Right lung (tissue), 10 donors: ENCODE measurements at places on chromosomes 2 and 18. TPM values are rescaled to one million over a fixed set of nuclear protein-coding genes. Genes with fewer than 3 reads are reported as not detected.

- no peak for DNase-seq
Measured at GRCh38 chr2:58448845-58449244, 207.7 kb upstream of the FANCL start.

DNA sequence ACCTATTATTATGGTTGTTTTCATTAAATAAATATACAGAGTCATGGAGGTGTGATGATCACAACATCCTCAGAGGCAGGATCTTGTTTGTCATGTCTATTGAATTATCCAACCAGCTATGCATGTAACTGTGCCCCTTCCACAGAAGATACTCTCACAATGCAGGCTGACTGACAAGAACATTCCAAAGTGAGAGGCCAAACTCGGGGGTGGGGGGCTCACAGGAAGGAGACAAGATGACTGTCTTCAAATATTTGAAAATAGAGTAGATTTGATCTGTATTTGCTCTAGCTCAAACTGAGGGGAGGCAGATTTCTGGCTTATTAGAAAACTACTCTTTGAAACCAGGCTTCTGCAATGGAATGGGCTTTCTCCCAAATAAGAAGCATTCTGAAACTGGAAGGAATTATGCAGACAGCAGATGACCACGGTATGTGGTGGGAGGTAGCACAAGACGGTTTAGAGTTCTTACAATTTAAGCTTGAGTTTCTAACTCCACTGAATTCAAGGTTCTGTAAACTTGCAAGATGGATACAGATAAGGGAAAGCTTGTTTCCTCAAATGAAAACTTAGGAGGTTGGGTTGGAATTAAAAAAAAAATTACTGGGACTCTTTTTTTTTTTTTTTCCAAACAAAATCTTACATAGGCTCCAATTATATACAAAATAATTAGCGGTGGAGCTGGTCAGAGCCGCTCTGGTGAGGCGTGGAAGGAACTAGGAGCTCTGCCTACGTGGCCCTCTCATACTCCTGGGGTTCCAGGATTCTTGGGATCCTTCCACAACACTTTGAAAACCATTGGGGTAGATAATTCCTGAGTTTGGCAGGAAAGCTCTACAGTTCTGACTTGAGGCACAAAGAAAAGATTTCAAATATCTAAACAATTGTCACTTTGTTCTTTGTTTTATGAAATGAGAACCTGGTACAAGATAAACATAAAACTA, 79.3 kb downstream of the PLA2R1 start:
- DNase-seq, result no peak

Gene MAPRE2
- polyA plus RNA-seq, result 49.4 TPM

- no peak for DNase-seq
Measured at GRCh38 chr2:11407413-11407812, 58.5 kb downstream of the E2F6 start.

DNA sequence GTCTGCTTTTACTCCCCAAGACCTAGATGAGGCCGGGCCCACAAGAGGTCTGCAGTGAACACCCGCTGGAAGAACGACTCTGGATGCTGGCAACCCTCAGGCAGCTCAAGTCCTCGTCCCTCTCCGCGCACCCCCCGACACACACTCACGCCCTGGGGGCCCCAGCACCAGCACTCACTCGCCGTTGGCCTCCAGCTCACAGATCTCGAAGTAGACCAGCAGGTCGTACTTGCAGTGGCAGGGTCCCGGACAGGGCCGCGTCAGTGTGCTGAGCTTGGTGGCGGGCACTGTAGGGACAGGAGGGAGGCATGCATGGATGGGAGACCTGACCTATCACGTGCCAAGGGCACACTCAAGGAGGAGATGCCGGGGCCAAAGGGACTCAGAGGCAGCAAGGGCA, 49.4 kb downstream of the AQP12A start:
- DNase-seq, result no peak

Gene CD8A
- 1.2 TPM for polyA plus RNA-seq

DNA sequence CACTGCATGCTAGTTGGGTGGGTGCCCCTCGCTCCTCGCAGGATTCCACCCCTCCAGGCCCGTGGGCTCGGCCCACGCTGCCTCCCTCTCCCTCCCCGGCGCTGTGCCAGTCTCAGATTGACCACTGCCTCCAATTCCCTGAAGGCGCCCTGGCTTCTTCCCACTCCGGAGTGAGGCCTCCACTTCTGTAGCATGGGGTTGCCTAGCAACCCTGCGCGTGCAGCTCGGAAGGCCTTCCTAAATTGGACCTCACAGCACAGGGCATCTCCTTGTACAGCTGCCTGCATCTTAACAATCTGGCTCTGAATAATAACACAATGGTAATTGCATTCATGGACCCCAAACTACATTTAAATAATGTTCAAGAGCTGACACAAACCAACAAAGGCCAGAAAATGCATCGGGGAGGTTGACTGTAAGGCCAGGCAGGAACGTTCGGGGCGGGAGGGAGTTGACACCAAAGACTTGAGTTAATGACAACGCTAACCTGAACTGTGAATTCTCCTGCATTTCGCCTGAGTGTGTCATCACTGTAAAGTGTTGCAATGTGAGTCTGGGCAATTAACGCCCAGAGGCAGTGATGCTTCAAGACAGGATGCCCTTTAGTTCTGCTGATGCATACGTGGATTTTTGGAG, 222.9 kb downstream of the ZBTB7C start:
- peak; percentile 48 for DNase-seq

- DNase-seq, result no peak
Measured at GRCh38 chr2:197208841-197209240, 101.7 kb downstream of the ANKRD44 start.

Gene UGT1A5
- polyA plus RNA-seq, result not detected

DNA sequence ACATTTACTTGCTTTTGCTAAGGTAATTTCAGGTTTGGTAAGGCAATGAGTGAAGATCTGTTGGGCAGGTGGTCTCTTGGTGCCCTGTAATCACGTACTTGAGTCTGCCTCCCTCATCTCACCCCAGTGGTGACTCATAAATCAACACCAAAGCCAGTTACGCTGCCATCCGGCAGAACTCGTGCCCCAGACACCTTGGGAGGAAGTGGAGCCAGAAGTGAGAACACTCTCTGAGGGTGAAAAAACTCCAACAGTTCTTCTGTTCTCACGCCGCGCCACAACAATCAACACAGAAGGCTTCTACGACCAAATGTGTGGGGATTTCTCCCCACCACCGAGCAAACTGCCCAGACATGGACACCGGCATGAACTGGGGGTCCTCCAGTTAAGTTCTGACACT, 206.2 kb downstream of the ARL4C start:
- no peak for DNase-seq

Gene CTNNA2
- polyA plus RNA-seq, result 0.15 TPM

- no peak for DNase-seq
Measured at GRCh38 chr18:10085876-10086275, 172.1 kb downstream of the VAPA start.

Gene ANKAR
- 10.3 TPM for polyA plus RNA-seq

DNA sequence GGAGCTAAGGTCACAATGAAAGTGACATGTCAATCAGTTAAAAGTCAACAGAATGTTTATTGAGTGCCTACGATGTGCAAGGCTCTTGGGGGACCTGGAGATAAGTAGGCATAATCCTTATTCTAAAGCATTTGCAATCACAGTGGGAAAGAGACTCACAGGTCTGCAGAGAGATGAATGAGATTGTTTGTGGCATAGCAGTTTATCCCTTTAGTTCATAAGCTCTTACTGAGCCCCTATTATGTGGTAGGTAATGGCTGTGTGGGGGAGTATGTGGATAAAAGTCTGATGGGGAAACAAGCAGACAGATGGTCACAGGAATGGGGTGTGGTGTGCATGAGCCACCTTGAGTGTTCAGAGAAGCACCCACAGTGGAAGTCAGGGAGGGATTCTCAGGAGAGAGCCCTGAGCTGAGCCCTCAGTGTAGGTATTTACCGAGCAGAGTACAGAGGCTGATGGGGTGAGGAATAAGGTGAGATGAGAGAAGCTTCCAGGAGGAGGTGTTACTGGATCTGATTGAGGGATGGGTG, 48.1 kb downstream of the EMILIN2 start:
- no peak for DNase-seq

- no peak for DNase-seq
Measured at GRCh38 chr2:101264360-101264939, 11.8 kb downstream of the CNOT11 start.

- DNase-seq, result no peak
Measured at GRCh38 chr2:169320561-169320960, 41.8 kb downstream of the LRP2 start.

GRCh38 chr18:65906621-65907034, 155.8 kb downstream of the CDH7 start:
- no peak for DNase-seq

DNA sequence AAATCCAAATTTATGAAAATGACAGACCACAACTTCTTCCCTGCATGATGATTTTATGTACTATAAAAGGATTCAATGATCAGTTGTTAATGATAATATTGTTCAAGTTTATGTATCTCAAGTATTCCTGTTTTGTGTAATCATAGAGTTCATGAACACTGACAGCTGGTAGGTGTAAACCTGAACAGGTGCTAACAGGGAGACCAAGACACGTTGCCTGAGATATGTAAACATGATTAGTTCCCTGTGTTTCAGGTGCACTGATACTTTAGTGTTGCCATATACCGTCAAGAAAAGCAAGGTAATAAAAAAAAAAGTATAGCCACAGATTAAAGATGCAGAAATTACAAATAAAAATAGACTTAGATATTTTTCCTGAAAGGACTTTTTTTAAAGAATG, 131.8 kb downstream of the BAZ2B start:
- no peak for DNase-seq

Gene HSBP1L1
- 28.7 TPM for polyA plus RNA-seq

DNA sequence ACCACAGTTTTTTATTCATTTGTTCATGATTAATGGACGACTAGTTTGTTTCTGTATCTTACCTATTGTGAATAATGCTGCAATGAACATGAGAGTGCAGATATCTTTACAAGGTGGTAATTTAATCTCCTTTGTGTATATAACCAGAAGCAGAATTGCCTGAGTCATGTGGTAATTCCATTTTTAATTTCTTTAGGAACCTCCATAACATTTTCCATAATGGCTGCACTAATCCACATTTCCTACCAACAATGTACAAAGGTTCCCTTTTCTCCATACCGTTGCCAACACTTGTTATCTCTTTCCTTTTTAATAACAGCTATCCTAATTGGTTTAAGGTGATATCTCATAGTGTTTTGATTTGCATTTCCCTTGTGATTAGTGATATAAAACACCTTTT, 36.5 kb downstream of the NCOA1 start:
- no peak for DNase-seq

DNA sequence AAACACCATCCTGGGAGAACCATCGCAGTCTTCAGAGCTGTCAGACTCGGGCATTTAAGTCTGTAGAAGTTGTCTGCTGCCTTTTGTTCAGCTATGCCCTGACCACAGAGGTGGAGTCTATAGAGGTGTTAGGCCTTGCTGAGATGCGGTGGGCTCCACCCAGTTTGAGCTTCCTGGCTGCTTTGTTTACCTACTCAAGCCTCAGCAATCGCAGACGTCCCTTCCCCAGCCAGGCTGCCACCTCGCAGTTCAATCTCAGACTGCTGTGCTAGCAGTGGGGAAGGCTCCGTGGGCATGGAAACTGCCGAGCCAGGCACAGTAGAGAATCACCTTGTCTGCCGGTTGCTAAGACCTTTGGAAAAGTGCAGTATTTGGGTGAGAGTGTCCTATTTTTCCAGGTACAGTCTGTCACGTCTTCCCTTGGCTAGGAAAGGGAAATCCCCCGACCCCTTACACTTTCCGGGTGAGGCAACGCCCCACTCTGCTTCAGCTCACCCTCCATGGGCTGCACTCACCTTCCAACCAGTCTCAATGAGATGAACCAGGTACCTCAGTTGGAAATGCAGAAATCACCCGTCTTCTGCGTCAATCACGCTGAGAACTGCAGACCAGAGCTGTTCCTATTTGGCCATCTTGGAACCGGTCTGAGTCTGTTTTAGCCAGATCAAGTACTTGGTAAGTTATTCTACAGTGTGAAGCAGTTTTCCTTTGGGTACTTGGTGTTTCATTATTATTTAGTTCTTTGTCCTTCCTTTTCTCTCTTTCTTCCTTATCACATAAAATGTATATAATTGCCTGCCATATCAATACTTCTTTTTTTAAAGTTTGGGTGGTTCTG, 71.5 kb downstream of the CDC42EP3 start:
- no peak for DNase-seq

GRCh38 chr2:57908736-57909161, 137.9 kb upstream of the VRK2 start:
- no peak for DNase-seq

DNA sequence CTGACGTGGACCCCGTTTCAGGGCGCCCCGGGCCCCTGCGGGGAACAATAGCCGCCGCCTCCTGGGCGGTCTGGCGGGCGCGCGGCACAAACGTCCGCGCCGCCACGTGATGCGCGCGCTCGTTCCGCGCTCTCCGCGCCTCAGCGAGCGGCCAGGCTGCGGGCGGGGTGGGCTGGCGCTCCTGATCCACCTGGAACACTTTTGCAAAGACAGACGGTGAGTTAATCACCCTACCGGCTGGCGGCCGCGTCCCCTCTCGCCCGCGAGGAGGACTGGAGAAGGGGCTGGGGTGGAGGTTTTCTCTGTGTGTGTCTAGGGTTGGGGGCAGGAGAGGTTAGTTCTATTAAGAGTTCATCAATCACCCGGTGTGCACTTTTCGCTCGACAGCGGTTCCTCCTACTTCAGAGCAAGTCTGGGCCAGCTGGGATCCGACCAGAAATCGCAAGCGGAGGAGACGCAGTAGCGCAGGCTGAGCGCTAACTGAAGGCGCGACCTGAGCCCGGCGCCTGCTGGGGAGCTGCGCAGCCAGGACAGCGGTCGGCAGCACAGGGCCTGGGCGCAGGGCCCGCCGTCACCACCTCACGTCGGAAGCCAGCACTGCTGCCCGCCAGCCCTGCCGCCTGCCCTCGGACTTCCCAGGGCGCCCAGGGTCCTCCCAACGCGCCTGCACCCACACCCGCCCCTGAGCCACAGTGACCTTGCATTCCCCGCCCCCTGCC, 10.3 kb upstream of the HOXD1 start:
- no peak for DNase-seq

DNA sequence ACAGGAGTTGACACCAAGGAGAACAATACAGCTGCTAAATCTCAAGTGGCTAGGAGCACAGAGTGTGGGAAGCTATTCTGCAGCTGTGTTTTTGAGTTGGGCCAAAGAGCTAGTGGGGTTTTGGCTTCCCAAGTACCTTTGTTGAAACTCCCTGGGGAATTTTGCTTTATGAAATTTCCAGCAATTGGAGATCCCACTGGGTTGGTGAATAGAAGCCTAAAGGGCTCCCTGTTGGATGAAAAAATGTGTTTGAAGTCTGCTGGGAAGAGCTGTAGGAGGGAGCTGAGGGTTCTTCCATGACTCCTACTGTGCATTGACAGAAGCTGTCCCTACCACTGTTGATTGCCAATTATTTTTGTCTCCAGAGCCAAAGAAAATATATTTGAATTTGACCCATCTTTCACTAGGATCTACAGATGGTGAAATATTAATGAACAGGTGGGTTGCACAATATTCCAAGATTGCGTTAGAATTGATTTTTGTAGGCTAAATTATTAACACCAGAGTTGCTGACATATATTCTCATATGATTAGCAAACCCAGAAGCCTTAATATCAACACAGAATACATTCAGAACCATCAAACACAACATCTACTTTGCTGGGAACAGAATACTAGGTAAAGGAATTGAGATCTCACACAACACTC, 95.4 kb upstream of the CYP1B1 start:
- DNase-seq, result no peak

- no peak for DNase-seq
Measured at GRCh38 chr18:49839012-49839411, 25.7 kb upstream of the ACAA2 start.

GRCh38 chr2:67215214-67216055, 181.7 kb upstream of the ETAA1 start:
- DNase-seq, result peak; percentile 76
